ENCODE measurements at places on chromosomes 2 and 18.
A peak's percentile ranks its signal among the peaks of the same experiment; 100 is the strongest.

DNA sequence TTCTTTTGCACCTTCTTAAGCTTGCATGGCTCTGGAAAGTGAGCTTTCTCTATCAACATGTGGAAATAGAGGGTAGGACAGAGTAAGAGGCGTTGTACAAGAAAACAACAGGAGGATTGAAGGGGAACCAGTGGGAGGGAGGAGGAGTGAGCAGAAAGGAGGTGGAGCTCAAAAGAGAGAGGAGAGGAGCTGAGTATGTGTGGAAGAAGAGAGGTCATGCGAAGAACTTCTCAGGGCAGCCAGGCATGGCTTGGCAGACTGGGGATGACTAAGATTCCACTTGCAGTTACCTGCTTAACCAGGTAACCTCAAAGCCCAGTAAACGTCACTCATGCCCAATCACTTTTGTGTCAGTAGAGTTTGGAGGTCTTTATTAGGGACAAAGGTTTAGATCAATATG, 105.1 kb downstream of the BCL2L11 start:
- DNase-seq, result no peak

GRCh38 chr2:12619975-12620374, 96.8 kb upstream of the TRIB2 start:
- DNase-seq, result no peak

- DNase-seq, result no peak
Measured at GRCh38 chr18:48034651-48035555, 104.4 kb upstream of the SMAD2 start.

DNA sequence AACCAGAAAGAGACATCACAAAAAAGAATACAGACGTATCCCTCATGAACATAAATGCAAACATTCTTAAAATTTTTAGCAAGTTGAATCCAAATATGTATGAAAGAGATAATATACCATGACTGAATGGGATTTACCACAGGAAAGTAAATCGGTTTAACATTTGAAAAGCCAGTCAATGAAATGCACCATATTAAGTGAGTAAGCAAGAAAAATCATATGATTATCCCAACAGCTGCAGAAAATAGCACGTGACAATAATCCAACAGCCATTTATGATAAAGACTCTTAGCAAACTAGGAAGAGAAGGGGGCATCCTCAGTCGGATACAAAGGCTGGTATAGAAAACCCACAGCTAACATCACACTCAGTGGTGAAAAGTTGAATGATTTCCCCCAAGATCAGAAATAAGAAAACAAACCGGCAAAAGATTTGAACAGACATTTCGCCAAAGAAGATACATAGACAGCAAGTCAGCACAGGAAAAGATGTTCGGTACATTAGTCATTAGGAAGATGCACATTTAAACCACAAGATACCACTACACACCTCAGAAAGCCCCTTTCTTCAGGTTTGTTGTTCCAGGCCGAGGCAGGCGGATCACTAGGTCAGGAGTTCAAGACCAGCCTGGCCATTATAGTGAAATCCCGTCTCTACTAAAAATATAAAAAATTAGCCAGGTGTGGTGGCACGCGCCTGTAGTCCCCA, 144.3 kb downstream of the INHBB start:
- no peak for DNase-seq

DNA sequence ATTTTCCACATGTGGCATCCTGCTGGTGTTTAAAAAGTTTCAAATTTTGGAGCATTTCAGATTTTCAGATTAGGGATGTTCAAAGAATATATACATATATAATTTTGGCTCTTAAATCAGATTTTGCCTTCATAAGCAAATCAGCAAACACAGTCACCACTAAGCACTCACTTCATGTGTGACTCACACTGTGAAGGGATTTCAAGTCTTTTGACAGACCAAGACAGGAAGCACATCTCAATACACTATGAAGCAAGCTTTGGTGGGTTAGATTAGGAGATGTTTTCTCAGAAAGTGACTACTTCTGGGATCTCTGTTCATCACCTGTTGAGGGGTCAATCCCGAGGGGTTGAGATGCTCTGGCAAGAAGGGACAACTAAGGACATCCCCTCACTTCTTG, 227.8 kb upstream of the RBBP8 start:
- DNase-seq, result no peak

GRCh38 chr2:241804326-241805229, 4.4 kb upstream of the NEU4 start:
- DNase-seq, result peak; percentile 53

DNA sequence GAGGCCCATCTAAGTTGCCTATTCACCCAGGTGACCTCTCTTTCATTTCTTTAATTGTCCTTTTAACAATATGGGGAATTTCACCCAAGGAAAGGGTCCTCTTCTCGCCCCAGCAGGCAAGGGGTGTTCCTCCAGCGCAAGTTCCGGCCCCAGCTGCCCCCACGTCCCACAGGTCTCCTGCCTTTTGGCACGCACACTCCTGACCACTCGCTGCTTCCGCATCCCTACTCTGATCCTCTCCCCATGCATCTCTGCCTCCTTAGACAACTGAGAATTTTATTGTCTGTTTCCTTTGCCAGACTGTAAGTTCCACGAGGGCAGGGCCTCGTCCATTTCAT, 684 bp upstream of the ARPC2 start:
- no peak for DNase-seq

- no peak for DNase-seq
Measured at GRCh38 chr2:29834624-29835023, 86.8 kb downstream of the ALK start.

GRCh38 chr2:172195836-172196376, 93.2 kb upstream of the DLX2 start:
- DNase-seq, result no peak

- DNase-seq, result no peak
Measured at GRCh38 chr18:56481751-56482150, 156.6 kb downstream of the TXNL1 start.

DNA sequence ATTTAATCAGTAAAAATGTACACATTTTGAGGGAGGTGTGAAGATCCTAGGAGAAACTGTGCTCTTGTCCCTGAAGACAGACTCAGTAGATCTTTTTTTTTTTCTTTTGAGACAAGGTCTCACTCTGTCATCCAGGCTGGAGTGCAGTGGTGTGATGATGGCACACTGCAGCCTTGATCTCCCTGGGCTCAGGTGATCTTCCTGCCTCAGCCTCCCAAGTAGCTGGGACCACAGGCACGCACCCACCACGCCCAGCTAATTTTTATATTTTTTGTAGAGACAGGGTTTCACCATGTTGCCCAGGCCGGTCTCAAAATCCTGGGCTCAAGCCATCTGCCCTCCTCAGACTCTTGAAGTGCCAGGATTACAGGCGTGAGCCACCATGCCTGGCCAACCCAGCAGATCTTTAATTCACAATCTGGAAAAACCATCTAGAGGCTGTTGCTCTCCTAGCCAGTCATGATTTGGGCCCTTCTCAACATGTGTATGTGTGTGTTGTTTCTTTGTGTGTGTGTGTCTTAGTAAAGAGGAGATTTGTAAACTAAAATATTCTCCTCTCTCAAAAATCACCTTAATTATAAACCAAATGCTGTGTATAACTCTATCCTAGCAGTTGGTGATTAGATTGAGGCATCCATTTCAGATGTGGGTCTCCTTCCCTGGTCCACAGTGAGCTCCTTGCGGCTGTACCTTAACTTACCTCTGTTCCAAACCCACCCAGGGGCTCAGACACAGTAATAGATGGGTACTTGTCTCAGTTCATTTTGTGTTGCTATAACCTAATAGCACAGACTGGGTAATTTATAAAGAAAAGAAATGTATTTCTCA, 3.9 kb upstream of the MYCN start:
- DNase-seq, result no peak

GRCh38 chr2:21920721-21921120, 797.0 kb downstream of the TDRD15 start:
- no peak for DNase-seq

GRCh38 chr2:11567631-11568031, 33.8 kb downstream of the GREB1 start:
- DNase-seq, result no peak

DNA sequence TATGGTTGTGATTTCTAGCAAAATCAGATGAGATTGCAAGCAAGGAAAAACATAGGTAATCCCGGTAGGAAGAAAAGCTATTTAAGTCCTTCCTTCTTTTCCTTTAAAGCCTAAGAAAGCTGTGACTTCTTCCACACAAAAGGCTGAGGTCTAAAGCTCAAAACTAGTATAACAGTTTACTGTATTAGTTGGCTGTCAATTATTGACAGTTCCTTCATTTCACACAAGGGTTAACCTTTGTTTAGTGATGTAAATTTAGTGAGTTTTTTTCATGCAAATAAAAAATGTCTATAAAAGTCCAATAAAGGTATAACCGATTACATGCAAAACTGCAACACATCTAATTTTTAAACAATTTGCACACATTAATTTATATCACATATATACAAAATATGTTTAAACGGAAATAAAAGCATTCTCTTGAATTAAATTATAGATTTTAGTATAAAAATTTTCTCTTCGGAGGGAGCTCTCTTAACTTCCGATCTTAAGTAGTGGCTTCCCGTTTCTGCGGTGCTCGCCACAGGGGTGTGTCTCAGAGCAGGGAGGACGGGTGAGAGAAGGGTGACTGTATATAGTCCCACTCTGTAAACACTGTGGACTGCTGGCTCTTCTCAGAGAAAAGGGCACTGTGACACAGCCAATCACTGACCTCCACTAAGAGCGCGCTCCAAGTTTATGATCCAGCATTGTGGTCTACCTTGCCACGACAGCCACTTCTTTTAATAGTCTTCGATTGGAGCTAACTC, 33.4 kb downstream of the TTR start:
- no peak for DNase-seq

GRCh38 chr2:157929871-157930667, 53.9 kb upstream of the ACVR1 start:
- no peak for DNase-seq

DNA sequence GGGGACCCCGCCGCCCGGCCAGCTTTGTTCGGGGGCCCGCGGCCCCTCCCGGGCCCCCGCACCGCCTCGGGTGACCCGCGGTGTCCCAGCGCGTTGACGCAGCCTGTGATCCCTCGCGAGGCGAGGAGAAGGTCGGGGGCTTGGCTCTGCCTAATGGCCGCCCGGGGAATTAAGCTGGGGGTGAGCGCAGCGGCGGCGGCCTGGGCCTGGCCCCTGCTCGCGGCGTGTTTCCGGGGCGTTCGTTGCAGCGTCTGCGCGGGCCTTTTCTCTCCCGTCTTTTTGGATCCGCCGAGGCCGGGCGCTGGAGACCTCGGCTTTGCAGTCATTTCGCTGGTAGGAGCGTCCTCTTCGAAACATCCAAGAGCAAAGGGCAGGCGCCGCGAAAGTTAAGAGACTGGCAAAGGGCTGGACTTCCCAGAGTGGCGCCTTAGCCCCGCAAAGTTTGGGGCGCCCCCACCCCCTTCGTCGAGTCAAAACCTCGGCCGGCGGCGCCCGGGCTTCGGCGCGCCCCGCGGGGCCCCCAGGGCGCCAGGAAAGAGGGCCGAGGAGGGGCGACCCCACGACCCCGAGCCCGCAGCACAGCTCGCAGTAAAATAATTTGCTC, 1.3 kb downstream of the SALL3 start:
- DNase-seq, result no peak

DNA sequence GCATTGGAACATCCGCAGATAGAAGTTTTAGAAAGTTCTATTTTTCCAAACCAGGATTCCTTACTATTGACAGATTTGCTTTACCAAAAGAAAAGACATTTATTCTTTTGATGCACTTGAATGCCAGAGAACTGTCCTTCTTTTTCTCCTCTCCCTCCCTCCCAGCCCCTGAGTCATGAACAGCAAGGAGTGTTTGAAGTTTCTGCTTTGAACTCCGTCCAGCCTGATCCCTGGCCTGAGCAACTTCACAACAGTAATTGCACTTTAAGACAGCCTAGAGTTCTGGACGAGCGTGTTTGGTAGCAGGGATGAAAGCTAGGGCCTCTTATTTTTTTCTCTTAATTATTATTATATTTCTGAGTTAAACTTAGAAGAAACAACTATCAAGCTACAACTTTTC, 33.6 kb downstream of the APCDD1 start:
- no peak for DNase-seq

GRCh38 chr2:16561676-16562075, 104.0 kb downstream of the CYRIA start:
- no peak for DNase-seq

GRCh38 chr2:71496156-71496770, 42.9 kb downstream of the DYSF start:
- DNase-seq, result no peak

GRCh38 chr2:227191367-227191766, 26.9 kb downstream of the COL4A3 start:
- DNase-seq, result no peak

- DNase-seq, result no peak
Measured at GRCh38 chr18:78080081-78080480, 830.4 kb downstream of the GALR1 start.

DNA sequence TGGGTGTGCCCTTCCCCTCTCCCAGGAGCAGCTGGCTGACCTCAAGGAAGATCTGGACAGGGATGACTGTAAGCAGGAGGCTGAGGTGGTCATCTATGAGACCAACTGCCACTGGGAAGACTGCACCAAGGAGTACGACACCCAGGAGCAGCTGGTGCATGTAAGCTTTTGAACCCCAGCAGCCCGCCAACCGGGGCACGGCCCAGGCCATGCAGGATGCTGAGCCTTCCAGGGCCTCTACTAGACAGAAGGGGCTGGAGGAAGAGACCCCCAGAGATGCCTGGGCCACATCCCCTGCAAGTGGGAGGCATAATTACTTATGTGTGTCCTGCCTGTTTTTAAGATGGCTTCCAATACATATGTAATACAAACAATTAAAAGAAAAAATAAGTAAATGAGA, 239.3 kb downstream of the GLI2 start:
- DNase-seq, result no peak

DNA sequence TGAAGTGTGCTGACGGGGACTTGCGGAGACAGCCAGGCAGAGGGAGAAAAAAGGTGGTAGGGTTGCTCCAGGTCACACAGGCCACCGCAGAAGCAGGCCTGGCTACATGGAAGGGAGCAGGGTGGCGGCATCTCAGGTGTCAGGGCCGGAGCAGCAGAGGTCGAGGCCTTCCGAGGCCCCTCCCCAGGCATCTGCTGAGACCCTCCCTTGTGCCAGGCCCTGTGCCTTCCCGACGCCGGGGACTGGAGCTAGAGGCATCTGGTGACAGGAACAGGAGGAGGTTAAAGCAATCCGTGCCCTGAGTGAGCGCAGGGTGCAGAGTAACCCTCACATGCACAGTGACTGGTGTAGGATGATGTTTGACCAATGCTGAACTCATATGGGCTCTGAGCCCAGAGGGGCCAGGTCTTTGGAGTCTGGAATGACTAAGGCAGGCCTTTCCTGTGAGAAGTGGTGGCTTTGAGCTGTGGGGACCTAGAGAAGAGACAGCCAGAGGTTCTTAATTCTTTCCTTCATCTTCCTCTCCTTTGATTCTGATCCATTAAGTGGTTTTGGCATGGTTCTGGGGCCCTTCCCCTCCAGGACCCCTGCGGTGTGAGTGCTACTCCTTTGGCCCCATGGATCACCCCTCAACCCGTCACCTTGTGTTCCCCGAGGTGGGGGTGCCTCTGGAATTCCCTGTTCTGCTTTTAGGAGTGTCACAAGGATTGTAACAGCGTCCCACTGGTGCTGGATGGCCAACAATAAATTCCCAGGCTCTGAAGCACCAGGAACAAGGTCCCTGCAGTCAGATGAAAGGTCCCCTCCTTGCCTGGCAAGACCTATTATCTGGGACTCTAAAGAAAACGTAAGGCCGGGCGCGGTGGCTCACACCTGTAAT, 72.1 kb downstream of the KLHL29 start:
- DNase-seq, result no peak
